ENCODE measurements at places on chromosomes 4 and X.

DNA sequence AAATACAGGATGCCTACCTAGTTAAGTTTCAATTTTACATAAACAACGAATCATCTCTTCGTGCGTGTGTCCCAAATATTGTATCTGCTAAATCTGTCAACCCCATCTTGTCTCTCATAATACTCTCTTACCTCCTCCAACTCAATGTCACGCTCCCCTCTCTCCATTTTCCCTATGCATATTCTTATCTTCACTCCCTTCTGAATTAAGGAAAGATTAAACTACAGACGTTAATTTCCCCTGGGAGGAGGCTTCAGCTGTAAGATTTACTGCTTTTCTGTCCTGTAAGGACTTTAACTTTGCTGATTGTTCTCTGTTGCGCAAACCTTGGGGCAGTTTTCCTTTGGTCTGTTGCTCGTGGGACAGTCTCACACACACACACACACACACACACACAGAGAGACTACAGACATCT is 455 bp upstream of the ABCB7 start:
- DNase-seq, result no peak

GRCh38 chr4:20087522-20087911 is 164.2 kb upstream of the SLIT2 start:
- no peak for DNase-seq

DNA sequence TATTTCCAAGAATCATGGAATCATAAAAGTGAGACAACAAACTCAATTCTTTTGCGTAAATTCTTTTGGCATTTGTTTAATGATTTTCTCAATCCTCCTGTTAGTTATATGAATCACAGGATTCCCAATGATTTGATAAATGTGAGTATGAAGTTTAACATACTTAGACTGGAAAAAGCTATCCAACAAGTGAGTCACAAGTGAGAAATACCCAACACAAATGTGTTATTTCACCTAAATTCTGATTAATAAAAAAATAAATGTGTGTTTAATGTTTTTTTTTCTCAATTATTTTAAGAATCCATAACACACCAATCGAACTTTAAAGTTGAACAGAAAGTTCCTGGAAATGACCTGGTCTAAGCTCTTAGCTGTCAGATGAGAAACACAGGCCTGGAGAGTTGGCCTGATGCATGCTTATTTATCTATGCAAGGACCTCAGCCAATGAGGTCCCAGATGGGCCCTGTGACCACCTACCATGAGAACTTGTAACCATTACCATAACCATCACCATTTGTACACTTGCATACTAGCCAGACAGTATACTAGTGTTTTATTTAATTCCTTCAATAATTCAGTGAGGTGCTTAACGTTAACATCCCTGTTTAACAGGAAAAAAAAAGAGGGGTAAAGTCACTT is 386.7 kb downstream of the SPRY1 start:
- no peak for DNase-seq

- DNase-seq, result no peak
These were observed 19.8 kb upstream of the QRFPR start for GRCh38 chr4:121400632-121401031.

DNA sequence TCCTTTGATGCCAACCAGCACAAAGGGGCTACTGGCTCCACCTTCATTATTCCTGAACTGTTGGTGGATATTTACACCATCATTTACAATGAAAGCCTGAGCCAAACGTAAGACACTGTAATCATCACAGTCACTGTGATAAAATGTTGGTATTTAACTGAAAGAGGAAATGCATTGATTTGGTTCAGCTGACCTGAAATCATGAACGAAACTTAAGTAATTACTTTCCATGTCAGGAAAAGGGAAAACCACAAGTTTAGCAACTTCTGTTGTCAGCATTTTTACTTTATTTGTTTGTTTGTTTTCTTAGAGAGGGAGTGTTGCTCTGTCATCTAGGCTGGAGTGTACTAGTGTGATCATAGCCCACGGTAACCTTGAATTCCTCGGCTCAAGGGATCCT is 247.8 kb upstream of the FAM47A start:
- no peak for DNase-seq

- DNase-seq, result no peak
These were observed 1453.4 kb downstream of the STIM2 start for GRCh38 chr4:28313729-28314713.

DNA sequence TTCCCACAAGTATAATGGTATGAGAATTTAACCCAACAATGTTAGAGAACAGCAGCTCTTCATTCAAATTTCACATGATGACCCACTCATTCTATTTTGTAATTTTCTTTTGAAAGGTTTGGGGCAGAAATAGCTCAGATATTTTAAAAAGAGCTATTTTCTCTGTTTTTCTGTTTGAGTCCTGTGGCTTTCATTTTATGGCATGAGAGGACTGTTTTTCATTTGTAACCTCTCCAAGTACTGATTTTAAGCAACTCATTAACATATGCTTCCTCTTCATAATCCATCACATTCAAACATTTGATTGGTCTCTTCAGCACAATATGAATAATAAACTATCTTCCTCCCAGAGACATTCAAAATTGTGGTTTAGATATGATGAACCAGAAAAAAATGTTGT is 129.0 kb upstream of the TEX13A start:
- no peak for DNase-seq

DNA sequence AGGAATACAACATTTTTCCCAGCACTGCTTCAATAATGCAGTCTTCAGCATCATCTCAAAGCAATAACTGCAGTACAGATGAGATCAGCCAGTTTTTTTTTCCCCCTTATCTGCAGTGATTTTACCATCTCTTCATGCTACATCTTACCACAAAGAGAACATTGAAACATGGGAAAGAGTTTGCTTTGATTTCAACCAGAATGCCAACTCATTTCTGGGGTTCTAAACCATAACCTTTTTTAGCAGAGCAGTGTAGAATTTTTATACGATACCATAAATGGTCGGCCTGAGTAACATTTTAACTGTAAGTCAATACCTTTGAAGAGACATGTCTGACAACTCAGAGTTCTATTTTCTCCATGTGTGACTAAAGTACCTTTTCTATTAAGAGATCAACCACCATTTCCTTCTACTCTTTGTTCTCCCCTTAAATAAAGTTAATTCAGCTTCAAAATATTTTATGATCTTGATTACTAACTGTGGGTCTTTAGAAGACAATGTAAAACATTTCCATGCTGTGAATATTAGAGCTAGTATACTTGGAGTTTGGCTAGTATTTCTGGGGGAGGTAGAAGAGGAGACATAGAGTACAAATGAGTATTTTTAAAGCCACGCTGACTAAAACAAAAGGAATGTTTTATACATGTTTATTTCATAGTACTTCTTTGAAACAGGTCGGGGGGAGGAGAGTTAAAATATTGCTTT is 69.1 kb downstream of the TET2 start:
- DNase-seq, result no peak

- DNase-seq, result no peak
These were observed 333.3 kb downstream of the TRAM1L1 start for GRCh38 chr4:116752027-116752426.

DNA sequence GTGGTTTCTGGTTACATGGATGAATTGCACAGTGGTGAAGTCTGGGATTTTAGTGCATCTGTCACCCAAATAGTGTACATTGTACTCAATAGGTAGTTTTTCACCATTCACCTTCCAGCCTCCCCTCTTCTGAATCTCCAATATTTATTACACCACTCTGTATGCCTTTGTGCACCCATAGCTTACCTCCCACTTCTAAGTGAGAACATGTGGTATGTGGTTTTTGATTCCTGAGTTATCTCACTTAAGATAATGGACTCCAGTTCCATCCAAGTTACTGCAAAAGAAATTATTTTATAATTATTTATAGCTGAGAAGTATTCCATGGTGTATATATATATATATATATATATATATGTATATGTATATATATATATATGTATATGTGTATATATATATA is 155.8 kb downstream of the HHIP start:
- DNase-seq, result no peak

DNA sequence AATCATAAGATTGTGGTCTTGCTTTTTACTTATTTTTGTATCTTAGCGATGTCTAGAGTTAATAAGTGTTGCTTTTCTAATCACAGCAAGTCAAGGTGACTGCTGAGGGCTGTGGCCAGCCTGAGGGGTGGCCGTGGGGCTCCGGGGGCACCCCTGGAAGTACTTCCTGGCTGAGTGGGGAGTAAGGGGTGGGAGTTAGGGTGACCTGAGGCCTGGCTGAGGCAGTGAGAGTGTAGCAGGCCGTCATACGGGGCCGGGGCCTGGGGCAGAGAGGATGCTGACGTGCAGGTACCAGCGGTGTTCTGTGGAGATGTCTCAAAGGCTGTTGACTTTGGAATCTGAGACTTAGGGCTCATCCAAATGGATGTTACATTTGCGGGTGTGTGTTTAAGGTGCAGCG is 29.3 kb downstream of the PIGG start:
- DNase-seq, result no peak

- DNase-seq, result peak; percentile 12
These were observed 15.7 kb downstream of the PRKX start for GRCh38 chrX:3697701-3698279.

DNA sequence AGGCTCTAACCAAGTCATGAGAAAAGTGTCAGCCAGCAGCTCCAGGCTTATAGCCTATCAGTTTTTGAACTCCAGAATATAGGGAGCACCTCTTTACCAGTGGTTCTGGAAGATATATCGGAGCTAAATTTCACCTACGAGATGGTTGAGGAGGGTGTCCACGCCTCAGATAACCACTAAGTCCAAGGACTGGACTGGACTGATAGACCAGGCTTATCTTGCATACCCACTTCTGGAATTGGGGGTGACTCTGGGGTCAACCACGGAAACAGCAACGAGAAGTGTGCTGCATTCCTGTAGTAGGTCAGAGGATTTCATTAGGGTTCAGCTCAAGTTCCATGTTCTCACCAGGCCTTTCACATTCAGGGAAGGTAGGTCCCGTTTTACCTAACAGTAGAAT is 38.6 kb upstream of the TRPC3 start:
- no peak for DNase-seq

DNA sequence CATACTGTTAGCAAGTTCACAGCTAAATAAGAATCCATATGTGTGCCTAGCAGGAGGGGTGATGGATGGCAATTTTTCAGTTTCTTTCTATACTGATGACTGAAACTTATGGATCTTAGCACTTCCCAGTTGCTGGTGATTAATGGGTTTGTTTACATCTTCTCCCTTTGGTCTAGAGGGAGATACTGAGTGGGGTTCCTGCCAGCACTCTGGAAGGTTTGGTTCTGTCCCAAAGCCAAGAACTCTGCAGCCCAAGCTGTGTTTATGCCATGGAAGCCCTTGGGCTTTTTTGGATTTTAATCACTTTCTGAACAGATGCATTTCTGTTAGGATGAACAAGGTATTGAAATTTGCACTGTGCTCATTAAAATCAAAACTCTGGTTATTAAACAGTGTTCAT is 43.5 kb downstream of the DDIT4L start:
- DNase-seq, result no peak

- no peak for DNase-seq
These were observed 1.0 kb downstream of the FOXO4 start for GRCh38 chrX:71096760-71097032.

- DNase-seq, result no peak
These were observed 193.0 kb upstream of the RPS6KA3 start for GRCh38 chrX:20459410-20460350.

- DNase-seq, result no peak
These were observed 18.4 kb downstream of the CT47B1 start for GRCh38 chrX:120857240-120857639.

GRCh38 chr4:186294160-186294559 is 28.2 kb downstream of the F11 start:
- no peak for DNase-seq

- DNase-seq, result no peak
These were observed 68.6 kb upstream of the HS3ST1 start for GRCh38 chr4:11497212-11497806.

DNA sequence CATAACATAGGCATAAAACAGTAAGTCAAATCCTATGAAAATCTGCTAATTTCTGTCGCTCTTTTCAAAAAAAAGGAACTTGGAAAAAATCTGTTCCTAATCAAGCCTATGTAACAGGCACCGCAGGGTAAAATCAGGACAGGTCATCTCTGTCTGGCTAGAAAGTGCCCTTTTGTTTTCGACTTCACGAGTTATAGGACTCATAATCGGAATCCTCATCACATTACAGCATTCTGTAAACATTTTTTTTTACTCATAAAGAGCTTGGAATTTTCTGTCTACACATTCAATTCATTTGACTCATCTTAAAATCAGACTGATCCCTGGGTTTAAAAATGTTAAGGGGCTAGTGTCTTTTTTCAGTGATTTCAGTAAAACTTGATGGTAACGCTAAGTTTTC is 181.7 kb upstream of the TBC1D9 start:
- DNase-seq, result no peak

GRCh38 chr4:5843573-5844530 is 49.0 kb downstream of the CRMP1 start:
- no peak for DNase-seq

GRCh38 chr4:5858020-5858769 is 34.7 kb downstream of the CRMP1 start:
- no peak for DNase-seq

DNA sequence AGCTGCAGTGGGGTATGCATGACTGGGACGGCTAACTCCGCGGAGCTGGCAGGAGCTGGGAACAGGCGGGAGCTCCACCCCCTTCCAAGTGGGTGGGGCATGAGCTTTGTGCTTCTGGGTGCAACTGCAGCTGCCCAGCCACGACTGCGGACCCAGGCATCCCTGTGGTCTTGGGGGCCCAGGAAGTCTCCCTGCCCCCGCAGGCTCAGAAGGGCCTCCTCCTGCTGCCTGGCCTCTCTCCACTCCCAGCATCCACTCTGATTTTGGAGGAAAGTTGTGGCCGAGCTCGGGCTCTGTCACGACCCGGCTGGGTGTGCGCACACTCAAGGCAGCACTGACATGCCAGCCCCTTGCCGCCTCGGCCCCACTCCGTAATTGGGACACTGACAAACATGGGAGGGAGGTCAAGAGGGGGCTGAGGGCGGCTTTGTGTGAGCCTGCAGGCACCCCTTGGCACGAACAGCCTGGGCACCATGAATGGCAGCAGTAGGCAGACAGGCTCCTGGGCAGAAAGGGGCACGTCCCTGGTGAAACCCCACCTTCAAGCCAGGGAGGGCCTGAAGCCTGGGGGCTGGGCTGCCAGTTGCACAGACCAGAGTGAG is 822.6 kb downstream of the GLUD2 start:
- DNase-seq, result no peak

DNA sequence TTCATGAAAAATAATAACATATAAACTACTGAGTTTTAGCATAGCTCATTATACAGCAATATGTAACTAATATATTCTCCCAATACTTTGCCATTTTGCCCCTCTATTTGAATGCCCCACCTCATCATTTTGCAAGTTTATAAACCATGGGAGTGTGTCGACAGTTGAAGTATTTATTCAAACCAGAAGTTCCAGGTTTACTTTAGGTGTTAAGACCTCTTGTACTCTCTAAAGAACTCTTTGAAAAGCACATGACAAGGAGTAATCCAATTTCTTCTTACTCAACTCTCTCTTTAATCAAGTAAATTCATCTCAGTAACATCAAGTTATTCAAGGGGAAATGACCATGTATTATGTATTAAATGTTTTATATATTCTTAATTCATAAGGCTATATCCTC is 240.7 kb downstream of the COX18 start:
- DNase-seq, result no peak

GRCh38 chr4:15878011-15878410 is 60.5 kb downstream of the FGFBP1 start:
- no peak for DNase-seq

Measured in DMS79 (cell line).